Suprapubic skin (tissue), 4 donors: ENCODE measurements at places on chromosomes 11 and 22. TPM values are rescaled to one million over a fixed set of nuclear protein-coding genes. Genes with fewer than 3 reads are reported as not detected.

Gene POGLUT3
- 14.0 TPM for total RNA-seq

Gene OR8K3
- total RNA-seq: not detected

Gene OR4D5
- total RNA-seq: not detected

Gene TRIM49
- total RNA-seq: not detected

Gene NRXN2
- 0.72 TPM for total RNA-seq

Gene JAML
- total RNA-seq: not detected

Gene MS4A4A
- 2.3 TPM for total RNA-seq

GRCh38 chr11:10979529-10979928 lies 121.7 kb upstream of the ZBED5 start:
- no peak for DNase-seq
- peaks cover 5% of the 10 kb centered on the region for H3K4me1 ChIP-seq
- H3K27ac ChIP-seq: no peak overlapping the region
- no peaks in the 10 kb centered on the region for H3K36me3 ChIP-seq
- H3K27me3 ChIP-seq: no peaks in the 10 kb centered on the region

GRCh38 chr22:19051381-19052072 lies 70.7 kb downstream of the DGCR2 start:
- peaks cover 72% of the 10 kb centered on the region for H3K36me3 ChIP-seq
- H3K27ac ChIP-seq: no peak overlapping the region
- no peaks in the 10 kb centered on the region for H3K27me3 ChIP-seq
- no peak for DNase-seq
- H3K4me1 ChIP-seq: no peaks in the 10 kb centered on the region

DNA sequence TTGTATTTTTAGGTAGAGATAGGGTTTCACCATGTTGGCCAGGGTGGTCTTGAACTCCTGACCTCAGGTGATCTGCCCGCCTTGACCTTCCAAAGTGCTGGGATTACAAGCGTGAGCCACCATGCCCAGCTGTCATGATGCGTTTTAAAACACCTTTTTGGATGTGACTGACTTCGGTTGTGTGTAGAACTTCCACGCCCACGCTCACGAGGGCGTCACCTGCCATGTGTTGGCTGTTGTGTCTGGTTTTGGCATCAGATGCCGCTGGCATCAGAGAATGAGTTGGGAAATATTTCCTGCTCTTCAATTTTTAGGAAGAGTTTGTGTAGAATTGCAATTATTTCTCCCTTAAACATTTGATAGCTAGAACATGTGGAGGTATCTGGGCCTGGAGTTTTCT lies 109.1 kb downstream of the KCNQ1 start:
- H3K36me3 ChIP-seq: no peaks in the 10 kb centered on the region
- peak; percentile 33 for DNase-seq
- no peak overlapping the region for H3K27ac ChIP-seq
- H3K4me1 ChIP-seq: no peaks in the 10 kb centered on the region
- no peak overlapping the region for H3K4me3 ChIP-seq

DNA sequence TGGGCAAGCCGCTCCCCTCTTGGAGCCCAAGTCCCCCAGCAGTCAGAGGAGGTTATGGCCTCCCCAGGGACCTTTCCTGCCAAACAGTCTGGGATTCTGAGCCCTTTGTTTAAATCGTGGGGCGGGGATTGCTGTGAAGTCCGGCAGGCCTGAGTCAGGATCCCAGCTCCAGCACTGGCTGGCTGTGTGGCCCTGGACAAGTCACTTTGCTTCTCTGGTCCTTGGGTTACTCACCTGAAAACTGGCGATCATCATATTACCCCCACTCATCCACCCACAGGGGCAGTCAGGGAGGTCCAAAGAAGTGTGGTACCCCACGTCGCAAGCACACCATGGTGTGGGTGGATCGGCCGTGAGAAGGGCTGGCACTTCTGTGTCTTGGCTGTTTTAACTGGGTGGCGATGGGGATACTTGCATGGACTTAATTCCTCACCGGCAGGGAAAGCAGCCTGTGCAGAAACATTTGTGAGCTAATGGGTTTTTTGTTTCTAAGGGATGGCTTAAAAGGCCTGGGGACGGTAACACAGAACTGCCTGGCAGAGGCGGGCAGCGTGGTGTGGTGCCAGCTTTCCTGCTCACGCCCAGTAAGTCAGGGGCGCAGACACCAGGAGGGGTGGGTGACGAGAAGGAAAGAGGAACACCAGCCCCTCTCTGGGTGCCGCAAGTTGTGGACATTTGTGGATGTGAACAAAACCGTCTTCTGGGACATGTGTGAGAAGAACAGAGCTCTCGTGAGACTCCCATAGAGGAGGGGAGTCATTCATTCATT lies 31.6 kb upstream of the PRR5 start:
- H3K27ac ChIP-seq: no peak overlapping the region
- no peak overlapping the region for H3K4me3 ChIP-seq
- peaks cover 9% of the 10 kb centered on the region for H3K27me3 ChIP-seq
- no peaks in the 10 kb centered on the region for H3K36me3 ChIP-seq
- no peak for DNase-seq

GRCh38 chr22:17106785-17107546 lies 14.2 kb downstream of the TMEM121B start:
- no peaks in the 10 kb centered on the region for H3K27me3 ChIP-seq
- H3K27ac ChIP-seq: no peak overlapping the region
- no peak overlapping the region for H3K4me3 ChIP-seq
- DNase-seq: no peak
- no peaks in the 10 kb centered on the region for H3K4me1 ChIP-seq

DNA sequence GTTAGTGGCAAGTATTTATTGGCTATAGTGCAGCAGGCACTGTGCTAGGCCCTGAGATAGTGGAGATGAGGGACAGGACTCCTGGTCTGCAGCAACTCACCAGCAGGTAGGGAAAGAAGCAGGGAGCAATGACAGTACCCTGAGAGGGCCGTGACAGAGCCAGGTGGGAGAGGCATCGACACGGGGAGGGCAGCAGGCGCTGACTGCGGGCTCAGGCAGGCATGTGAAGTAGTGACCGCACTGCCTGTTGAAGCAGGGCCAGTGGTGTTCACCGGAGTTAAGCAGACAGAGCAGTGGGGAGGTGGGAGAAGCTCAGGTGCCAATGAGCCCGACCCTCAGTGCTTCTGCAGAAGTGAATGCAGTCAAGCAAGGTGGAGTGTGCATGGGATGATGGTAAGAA lies 43.7 kb upstream of the ADA2 start:
- no peak overlapping the region for H3K4me3 ChIP-seq
- no peak overlapping the region for H3K27ac ChIP-seq
- no peak for DNase-seq
- H3K27me3 ChIP-seq: no peaks in the 10 kb centered on the region
- H3K4me1 ChIP-seq: peaks cover 14% of the 10 kb centered on the region

GRCh38 chr11:69244266-69244665 lies 49.7 kb upstream of the MYEOV start:
- no peaks in the 10 kb centered on the region for H3K27me3 ChIP-seq
- DNase-seq: no peak
- H3K4me1 ChIP-seq: no peaks in the 10 kb centered on the region

- no peaks in the 10 kb centered on the region for H3K4me1 ChIP-seq
- DNase-seq: peak; percentile 78
- H3K27ac ChIP-seq: no peak overlapping the region
- H3K4me3 ChIP-seq: no peak overlapping the region
These were observed 87.7 kb upstream of the RTL6 start for GRCh38 chr22:44585559-44586350.

GRCh38 chr11:45212566-45213315 lies 66.3 kb downstream of the PRDM11 start:
- peaks cover 15% of the 10 kb centered on the region for H3K4me1 ChIP-seq
- no peak overlapping the region for H3K27ac ChIP-seq

- H3K4me1 ChIP-seq: peaks cover 77% of the 10 kb centered on the region
- H3K36me3 ChIP-seq: no peaks in the 10 kb centered on the region
- peak; percentile 82 for DNase-seq
- no peaks in the 10 kb centered on the region for H3K27me3 ChIP-seq
- peak overlapping the region; percentile 94 for H3K4me3 ChIP-seq
These were observed 511 bp downstream of the DGKZ start for GRCh38 chr11:46347637-46348311.

DNA sequence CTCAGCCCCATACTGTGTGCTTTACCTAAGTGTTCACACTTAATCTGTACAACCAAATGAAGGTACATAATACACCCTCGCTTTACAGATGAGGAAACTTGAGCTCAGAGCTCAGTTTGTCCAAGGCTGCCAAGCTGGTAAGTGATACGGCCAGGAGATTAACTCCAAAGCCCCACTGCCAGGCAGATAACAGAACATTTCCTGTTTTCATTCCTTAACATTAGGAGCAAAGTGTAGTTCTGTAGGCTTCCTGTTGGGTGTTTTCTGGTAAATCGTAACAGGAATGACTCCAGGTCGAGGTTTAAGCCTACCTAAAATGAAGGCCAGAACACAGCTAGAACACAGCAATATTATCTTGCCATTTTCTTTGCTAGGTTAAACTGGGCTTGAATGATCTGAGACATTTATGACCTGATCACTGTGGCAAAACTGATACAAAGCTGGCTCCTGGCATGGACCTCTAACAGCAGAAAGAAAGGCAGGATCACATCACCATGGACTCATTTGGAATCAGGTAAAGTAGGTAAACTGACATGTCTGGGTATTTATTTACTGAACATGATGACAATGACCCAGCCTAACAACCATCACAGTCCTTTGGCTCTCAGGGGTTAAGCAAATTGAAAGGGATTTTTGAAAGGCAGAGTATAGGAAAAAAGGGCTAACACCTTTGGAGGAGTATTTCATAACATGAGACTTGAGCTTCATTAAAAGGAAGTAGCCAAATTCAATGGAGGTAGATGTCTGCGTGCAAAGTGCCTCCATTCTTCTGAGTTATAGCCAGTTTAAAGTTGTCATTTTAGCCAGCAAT lies 3.9 kb upstream of the NUP50 start:
- H3K4me1 ChIP-seq: peaks cover 56% of the 10 kb centered on the region
- H3K27me3 ChIP-seq: no peaks in the 10 kb centered on the region
- DNase-seq: no peak
- H3K36me3 ChIP-seq: peaks cover 4% of the 10 kb centered on the region
- no peak overlapping the region for H3K4me3 ChIP-seq

DNA sequence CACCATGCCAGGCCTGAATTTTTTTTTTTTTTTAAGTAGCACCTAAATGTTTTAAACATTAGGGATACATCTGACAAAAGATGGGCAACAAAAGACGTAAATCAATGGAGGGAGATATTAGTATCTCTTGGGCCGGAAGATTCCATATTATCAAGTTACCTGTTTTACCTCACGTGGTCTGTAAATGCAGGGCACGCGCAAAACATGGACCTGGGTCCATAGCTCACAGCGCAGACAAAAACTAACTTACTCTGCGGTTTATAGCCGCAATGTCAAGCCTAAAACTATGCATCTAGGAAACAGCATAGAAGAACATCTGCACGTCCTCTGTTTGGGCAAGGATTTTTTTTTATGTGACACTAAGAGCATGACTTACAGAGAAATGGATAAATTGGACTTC lies 31.5 kb upstream of the PANX2 start:
- peaks cover 6% of the 10 kb centered on the region for H3K4me1 ChIP-seq
- H3K36me3 ChIP-seq: no peaks in the 10 kb centered on the region
- DNase-seq: peak; percentile 6
- peaks cover 3% of the 10 kb centered on the region for H3K27me3 ChIP-seq
- H3K27ac ChIP-seq: no peak overlapping the region

- peak; percentile 91 for DNase-seq
- H3K27me3 ChIP-seq: no peaks in the 10 kb centered on the region
- peaks cover 29% of the 10 kb centered on the region for H3K4me1 ChIP-seq
- H3K36me3 ChIP-seq: no peaks in the 10 kb centered on the region
- no peak overlapping the region for H3K4me3 ChIP-seq
- peak overlapping the region; percentile 87 for H3K27ac ChIP-seq
These were observed 4.4 kb upstream of the PRR5 start for GRCh38 chr22:44697423-44698141.

DNA sequence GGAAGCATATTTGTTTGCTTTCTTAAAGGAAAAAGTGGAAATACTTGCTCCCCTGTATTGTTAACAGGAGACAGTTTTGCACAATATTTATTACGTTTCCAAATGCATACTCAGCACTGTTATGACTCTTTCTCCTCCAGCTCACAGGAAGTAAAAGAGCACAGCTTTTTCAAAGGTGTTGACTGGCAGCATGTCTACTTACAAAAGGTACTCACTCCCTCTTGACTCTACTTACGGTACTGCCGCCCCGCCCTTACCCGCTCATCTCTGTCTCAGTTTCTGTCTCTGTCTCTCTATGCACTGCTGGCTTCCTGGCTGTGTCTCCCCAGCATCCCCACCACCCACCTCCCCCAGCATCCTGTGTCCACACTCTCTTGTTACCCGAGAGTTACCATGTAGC lies 32.2 kb upstream of the MYO18B start:
- H3K4me3 ChIP-seq: no peak overlapping the region
- no peaks in the 10 kb centered on the region for H3K27me3 ChIP-seq
- no peak for DNase-seq
- H3K36me3 ChIP-seq: peaks cover 18% of the 10 kb centered on the region
- no peak overlapping the region for H3K27ac ChIP-seq
- H3K4me1 ChIP-seq: no peaks in the 10 kb centered on the region
